ENCODE measurements at places on chromosomes 4 and X.

DNA sequence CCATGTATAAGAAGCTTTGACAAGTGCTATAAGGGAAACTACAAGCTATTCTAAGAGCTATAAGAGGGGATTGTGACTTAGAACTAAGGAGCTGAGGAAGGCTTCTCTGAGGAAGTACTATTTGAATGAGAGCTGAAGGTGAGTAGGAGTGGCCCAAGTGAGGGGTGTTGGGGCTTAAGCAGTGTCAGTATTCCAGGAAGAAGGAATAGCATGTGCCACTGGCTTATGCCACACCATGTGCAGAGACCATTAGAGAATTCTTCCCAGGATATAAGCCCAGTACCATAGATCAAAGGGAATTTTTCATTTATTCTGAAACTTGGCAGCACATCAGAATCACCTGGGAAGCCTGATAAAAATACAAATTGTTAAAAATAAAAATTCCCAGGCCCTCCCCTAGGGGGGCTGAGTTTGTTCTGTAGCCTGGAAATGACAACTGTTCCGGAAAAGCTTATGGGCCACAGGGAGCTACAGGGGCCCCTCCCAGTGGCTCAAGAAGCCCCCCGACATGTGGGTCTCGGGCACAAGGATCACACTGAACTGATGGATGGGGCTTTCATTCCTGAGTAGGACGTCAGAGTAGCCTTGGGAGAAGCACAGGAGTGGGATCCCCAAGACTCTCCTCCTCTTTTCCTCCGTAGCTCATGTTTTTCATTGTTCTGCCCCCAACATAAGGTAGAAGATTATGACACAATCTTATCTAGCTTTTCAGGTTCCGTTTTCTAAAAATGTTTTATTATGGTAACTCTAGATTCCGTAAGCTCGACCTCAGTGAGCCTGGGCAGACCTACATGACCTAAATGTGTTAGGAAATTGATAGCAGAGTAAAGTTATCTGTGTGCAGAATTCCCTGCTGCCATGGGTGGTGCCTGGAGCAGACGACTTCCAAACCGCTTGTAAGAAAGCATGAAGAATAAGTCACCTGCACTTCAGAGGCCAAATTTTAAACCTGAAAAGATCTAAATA, 119.3 kb downstream of the AFF1 start:
- DNase-seq: no peak

DNA sequence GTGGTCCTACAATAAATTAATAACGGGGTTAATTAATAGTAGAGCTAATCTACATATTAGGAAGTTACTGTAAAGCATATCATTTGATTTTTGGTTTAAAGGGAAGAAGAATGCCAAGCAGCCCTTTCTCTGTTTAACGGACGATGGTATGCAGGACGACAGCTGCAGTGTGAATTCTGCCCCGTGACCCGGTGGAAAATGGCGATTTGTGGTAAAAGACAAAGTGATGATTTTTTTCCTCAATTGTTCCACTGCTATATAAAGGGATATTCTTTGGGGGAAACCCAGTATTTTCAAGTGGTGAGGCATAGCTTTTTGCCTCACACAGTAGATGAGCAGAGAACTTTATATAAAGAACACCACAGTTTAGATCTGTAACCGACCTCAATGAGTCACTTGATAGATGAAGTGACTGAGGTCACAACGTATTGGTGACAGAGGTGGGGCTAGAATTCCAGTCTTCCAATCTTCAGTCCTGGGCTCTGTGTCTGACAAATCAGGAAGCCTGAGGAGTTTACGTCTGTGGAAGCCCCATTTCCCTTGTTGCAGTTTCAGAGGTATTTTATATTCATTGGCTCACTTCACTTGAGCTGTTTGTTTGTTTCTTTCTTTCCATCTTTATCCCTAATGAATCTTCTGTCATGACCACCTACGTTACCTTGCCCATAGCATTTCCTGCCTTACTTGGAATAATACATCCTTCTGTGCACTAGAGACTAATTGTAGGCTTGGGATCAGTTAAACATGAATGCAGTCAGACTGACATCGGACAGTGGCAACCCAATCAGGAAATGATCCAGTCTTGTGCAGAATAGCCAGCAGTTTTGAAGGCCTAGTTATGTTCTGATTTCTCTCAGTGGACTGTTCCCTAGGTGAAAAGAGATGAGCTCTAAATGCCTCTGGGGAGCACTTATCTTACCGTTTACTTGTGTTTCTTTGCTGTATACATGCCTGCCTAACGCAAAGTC, 30.1 kb downstream of the ZRSR2 start:
- no peak for DNase-seq

- DNase-seq: no peak
These were observed 193.0 kb downstream of the PDGFC start for GRCh38 chr4:156778606-156779005.

GRCh38 chr4:107129076-107129475, 93.0 kb upstream of the DKK2 start:
- DNase-seq: no peak

- no peak for DNase-seq
These were observed 209.6 kb downstream of the SH3BGRL start for GRCh38 chrX:81411517-81411916.

GRCh38 chr4:22780317-22780716, 87.6 kb downstream of the GBA3 start:
- no peak for DNase-seq

- DNase-seq: no peak
These were observed 171.1 kb downstream of the SCFD2 start for GRCh38 chr4:53194727-53195126.

GRCh38 chr4:105466580-105466979, 7.3 kb downstream of the PPA2 start:
- no peak for DNase-seq

GRCh38 chr4:24675721-24676389, 91.5 kb upstream of the DHX15 start:
- no peak for DNase-seq

DNA sequence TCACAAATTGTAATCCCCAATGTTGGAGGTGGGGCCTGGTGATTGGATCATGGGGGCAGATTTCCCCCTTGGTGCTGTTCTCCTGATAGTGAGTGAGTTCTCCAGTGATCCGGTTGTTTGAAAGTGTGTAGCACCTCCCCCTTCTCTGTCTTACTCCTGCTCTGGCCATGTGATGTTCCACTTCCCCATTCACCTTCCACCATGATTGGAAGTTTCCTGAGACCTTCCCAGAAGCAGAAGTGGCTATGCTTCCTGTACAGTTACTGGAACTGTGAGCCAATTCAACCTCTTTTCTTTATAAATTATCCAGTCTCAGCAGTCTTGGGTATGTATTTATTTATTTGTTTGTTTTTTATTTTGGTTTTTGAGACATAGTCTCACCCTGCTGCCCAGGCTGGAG, 143.2 kb downstream of the CPE start:
- DNase-seq: no peak

DNA sequence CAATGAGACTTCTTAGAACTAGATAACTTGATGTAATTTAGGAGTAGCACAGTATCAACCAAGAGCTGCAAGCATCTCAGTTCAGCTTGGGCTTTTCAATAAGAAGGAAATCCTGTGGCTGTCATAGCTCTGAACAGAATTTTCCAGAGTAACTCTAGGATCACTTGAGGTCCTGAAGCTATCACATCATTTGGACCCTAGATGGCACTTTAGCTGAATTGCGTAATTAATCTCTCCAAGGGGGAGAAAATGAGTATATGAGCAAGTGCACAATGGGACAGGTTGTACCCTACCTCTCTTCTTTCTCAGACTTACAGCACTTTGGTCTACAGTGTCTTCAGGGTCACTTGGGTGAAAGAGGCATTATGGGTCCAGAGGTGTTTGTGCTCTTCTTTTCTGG, 45.2 kb downstream of the SLC4A4 start:
- DNase-seq: no peak

DNA sequence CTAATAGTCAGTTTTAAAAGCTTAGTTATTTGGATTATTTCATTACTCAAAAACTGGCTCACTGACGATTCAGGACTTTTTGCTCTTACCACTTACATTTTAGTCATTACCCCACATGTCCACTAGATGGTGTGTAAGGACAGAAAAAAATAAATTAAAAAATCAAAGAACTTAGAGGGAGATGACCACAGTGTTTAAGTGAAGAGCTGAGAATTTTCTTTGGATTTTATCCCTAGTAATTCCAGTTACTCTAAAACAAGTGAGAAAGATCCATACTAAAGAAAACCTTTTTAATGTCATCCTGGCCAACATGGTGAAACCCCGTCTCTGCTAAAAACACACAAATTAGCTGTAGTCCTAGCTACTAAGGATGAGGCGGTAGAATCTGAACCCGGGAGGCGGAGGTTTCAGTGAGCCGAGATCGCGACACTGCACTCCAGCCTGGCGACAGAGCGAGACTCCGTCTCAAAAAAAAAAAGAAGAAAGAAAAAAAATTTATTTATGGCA, 26.4 kb upstream of the TMPRSS11B start:
- no peak for DNase-seq

- no peak for DNase-seq
These were observed 107.4 kb upstream of the FTHL17 start for GRCh38 chrX:31179203-31179602.

DNA sequence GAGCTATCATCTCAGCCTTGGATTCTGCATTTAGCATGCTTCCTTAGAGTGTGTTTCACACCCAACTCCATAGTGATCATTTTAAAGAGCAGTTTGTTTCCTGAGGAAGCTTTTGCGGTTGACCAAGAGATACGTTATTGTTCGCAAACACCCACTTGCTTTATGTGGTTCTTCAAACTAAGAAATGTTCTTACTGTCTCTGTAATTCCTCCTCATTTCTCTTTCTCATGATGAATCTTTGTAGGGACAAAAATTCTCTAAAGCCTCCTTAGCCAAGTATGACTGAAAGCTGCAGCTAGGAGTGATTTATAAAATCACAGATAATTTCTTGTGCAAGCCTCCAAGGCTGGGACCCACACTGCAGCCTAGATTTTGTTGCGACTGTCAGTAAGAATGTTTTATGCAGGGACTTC, 10.0 kb downstream of the TNIP3 start:
- DNase-seq: no peak

DNA sequence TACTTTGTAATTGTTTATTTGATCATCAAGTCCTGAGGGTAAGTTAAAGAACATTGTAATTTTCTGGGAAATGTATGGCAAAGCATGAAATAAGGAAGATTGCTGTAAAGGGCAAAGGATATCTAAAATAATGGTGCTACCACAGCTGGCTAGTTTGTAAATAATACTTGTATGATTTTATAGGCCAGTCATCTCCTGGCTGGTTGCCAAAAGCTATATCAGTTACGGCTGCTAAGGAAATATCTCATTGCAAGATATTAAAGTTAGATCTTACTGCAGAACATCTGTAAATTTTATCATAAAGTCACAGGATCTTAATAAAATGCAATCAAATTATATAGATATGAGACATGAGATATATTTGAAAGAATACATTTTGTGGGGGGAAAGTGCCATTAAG, 150.8 kb upstream of the CXCL13 start:
- DNase-seq: no peak

DNA sequence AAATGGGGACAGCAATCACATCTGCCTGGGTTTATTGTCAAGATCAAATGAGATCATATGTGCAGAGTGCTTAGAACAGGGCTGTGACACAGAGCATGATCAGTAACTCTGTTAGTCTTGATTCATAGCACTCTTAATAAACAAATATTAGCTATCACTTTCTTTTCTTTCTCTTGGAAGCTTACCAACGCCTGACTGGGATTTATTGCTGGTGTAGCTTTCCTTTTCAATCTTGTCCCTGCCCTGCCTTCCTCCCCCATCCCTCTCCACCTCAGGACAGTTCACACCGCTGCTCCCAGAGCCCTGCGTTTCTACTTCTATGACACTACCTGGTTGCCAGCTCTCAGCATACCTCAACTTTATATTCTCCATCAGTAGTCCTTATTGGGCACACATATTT, 120.7 kb downstream of the LDB2 start:
- DNase-seq: no peak

- no peak for DNase-seq
These were observed 620.4 kb downstream of the KCNIP4 start for GRCh38 chr4:21327976-21328700.

DNA sequence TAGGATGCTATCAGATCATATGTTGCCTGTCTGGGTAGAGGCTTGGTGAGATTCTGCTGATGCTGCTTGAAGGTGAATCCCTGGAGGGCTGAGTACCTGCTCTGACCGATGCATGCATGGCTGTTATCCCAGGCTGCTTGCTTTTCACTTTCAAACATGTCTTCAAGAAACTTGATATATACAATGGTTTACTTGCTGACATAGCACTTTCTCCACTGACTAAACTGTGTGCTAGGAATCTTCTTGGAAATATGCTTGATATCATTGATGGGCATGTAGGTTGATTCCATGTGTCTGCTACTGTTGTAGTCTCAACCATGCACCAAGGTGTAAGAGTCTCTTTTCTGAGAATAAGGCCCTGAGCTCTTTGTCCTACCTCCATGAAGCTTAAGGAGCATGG, 79.6 kb upstream of the WDR1 start:
- DNase-seq: no peak

DNA sequence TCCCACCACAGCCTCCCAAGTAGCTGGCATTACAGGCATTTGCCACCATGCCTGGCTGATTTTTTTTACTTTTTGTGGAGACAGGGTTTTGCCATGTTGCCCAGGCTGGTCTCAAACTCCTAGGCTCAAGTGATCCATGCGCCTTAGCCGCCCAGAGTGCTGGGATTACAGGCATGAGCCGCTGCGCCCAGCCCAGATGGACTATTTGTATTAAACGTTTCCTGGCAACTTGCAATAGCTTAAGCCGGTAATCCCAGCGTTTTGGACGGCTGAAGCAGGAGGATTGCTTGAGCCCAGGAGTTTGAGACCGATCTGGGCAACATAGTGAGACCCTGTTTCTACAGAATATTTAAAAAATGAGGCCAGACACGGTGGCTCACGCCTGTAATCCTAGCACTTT, 18.4 kb downstream of the UBE2K start:
- DNase-seq: no peak

DNA sequence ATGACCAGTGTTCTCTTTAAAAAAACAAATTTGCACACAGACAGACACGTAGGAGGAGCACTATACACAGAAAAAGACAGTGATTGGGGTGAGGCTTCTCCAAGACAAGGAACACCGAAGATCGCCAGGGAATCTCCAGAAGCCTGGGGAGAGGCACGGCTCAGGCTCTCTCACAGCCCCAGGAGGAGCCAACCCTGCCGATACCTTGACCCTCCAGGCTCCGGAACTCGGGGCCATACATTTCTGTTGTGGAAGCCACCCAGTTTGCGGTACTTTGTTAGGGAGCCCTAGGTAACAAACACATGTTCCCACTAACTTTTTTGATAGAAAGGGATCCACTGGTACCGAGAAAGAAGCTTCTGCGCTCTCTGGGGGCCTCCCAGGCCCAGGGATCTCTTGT, 55.8 kb downstream of the DCTD start:
- DNase-seq: no peak
